ENCODE measurements at places on chromosomes 2 and 18. TPM values are rescaled to one million over a fixed set of nuclear protein-coding genes. Genes with fewer than 3 reads are reported as not detected.

Gene KCTD1
- total RNA-seq: 1.4 TPM

- DNase-seq: no peak
These were observed 8.3 kb downstream of the PRKAG3 start for GRCh38 chr2:218823196-218823855.

DNA sequence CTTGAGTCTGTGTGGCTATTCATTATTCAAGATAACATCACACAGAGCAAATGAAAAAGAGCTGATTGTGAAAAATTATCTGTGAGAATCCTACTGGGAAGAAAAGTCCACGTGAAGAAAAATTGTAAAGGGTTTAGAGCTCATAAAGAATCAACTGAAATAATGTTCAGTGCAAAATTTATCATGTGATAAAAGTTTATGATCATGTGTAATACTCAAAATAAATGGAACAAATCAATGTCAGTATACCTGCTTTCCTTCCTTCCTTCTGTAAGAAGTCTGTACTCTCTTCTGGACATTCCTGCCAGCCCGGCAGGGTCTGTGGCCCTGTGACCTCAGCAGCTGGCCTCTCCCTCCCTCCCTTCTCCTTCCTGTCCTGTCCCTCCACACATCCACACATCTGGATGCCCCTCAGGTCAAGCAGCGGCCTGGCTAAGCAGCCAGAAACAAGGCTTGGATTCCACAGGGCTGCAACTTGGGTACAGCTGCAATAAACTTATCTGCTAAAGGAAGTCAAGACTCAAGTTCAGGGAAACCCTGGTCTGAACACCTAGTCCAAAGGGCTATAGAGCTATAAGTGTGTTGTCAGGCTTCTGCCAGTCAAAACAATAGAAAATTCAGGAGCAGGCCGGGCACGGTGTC lies 172.1 kb downstream of the MREG start:
- DNase-seq: no peak

Gene MROH2A
- not detected for total RNA-seq

DNA sequence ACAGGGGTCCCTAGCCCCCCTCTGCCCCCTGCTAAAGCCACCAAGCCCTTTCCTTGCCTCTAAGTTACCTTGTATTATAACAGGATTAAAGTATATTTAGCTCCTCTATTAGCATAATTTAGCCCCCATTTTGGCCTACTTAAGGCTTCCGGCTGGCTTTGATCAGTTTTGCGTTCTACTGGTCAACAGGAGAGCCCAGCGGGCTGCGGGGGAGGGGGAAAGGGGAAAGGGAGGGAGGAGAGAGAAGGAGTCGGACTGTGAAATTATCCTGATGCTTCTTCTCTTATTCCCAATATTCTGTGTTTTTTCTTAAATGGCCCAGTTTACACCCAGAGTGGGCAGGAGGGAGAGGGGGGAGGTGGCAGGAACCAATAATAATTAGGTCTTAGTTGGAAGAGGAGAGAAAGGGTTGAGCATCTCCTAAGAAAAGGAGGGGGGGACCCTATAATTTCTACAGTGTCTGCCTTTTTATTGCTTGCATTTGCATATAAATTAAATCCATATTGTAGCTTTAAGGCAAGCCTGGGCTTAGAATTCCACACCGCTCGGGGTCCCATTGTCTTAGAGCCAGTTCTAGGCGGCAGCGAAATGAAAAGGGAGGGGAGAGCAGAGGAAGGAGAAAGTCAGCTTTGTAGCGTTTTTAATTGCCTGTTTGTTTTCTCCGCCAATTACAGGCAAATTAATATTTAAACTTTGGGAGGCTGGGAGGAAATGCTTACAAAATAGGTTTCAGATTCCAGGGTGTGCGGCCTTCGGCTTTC lies 39.6 kb downstream of the EN1 start:
- DNase-seq: no peak

Gene KHK
- 16.3 TPM for total RNA-seq

DNA sequence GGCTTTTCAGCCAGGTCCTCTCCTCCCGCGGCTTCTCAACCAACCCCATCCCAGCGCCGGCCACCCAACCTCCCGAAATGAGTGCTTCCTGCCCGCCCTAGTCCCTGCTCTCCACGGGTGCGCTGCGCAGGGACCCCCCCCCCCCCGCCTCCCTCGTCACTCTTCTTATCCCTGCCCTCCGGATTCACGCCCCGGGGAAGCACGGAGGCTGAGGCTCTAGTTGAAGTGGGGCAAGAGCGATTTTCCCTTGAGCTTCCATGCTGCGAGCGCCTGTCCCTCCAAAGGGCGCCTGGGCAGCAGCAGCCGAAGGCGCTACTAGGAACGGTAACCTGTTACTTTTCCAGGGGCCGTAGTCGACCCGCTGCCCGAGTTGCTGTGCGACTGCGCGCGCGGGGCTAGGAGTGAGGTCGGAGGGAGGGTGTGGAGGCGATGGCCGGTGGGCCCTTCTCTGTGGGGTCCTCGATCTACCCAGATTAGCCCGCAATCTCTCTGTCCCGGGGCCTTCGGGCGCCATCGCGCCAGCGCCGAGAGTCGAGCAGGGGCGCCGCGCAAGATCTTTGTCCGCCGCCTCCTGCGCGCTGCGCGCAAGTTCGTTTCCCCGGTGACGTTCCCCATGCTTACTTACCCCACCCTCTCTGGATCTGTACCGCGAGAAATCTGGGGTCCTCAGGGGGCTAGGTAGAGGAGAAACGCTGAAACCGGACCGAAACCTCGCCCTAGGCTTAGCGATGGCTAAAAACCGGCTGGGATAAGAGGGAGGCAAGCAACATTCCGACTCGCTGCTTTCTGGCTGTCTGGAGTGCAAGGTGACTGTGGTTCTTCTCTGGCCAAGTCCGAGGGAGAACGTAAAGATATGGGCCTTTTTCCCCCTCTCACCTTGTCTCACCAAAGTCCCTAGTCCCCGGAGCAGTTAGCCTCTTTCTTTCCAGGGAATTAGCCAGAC lies 677 bp downstream of the GAD1 start:
- DNase-seq: no peak

Gene SLC16A14
- 0.58 TPM for total RNA-seq

DNA sequence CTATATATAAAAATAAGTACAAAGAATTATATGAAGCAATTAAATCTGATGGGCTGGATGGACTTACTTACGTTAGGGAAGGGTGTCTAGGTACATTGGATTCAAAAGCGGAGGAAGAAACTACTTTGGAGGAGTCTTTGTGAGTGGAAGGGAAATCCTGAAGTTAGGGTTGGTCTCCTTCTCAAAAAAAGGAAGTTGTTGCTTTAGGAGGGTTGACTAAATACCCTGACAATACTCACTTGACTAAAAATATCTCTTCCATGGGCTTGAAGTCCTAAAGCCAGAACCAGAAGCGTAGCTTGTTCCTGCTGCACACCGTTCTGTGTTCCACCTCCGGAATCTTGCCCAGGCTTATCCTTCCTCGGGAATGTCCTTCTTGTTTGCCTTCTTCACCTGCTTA lies 143.3 kb upstream of the ZEB2 start:
- no peak for DNase-seq

- no peak for DNase-seq
These were observed 4.6 kb downstream of the AFG3L2 start for GRCh38 chr18:12372406-12372805.

DNA sequence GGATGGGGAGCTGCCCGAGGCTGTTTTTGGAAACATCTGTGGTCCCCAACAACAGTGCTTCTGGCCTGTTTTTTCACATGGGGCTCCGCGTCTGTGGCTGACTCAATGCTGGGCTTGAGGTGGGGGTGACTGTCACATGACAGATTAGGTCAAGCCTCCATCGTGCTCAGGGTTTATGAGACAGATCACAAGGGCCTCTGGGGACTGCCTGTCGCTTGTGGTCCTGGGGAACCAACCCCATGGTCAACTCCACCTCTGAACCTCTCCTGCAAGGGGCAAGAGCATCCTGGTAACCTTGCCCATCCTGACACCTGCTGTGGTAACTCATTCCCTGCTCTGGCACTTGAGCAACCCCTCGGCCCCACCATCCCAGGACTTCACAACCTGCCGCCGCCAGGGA lies 47.6 kb upstream of the SH3RF3 start:
- no peak for DNase-seq
